ENCODE measurements at places on chromosomes 7 and 10.

DNA sequence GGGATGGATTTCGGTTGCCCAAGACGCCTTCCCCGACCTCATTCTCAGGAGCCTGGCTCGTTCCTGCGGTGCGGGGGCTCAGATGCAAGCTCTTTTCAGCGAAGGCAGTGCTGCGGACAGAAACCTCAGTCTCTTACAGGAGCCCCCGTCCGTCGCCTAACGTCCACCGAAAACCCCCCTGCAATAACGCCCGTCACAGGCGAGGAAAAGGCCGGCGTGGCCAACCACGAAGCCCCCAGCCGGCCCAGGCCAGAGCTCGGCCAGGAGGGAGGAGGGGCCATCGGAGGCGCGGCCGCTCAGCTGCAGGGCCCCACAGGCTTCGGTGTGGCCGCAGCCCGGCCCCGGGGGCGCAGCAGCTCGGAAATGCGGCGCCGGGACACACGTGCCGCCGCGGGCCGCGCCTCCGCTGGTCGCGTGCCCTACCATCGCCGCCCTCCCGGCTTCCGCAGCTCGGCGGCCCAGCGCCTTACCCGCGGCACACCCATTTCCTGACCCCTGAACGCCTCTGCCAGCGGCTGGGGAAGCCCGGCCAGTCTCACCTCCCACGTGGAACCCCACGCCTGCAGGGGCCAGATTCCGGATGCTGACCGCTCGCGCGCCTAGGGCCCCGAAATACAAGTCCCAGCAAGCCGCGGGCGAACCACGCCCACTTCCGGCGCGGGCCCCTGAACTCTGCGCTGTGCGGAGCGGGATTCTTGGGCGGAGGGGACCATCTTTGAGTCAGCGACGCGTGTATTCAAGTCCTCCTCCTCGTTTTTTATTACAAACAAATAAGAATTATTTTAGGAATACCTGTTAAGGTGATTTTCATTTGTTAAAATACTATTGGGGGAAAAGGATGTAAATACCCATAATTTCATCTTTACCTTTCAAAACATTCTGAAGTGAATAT is at the start of gene ZNF239:
ZNF239 (minus strand) TSS at position 616 of the 892 bp plus-strand sequence. CDS start 16,537 bp downstream, outside the sequence.
- peak; percentile 62 for DNase-seq

- no peak for DNase-seq
Observed at GRCh38 chr7:2141651-2142050, 91.1 kb downstream of the MAD1L1 start.

DNA sequence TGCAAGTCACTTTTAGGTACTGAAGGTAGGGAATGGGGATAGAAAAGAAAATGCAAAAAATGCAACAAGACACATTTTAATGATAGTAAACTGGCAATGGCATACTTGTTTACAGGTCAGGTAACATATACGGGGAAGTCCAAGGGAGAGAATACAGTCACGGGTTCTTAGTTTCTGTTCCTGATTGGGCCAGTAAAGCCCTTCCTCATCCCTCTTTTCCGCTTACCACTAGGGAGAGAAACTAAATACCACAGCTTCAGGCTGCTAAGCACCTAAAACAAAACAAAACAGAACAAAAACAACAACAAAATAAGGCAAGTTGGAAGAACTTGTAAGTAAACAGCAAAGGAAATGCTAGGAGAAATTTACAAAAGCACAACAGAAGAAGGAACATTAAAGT is 65.2 kb upstream of the OGDHL start:
- DNase-seq: no peak

- DNase-seq: no peak
Observed at GRCh38 chr10:90887555-90887954, 15.8 kb downstream of the RPP30 start.

GRCh38 chr10:43824934-43825333 is 176.3 kb upstream of the ZNF32 start:
- DNase-seq: no peak

- no peak for DNase-seq
Observed at GRCh38 chr7:129222064-129222463, 2.8 kb upstream of the AHCYL2 start.

Measured in fibroblast of skin of left quadriceps (primary cell).